NCI-H1930 (cell line): ENCODE measurements at places on chromosomes 6 and 20.

GRCh38 chr6:101268541-101268940 is 125.0 kb upstream of the GRIK2 start:
- no peak for DNase-seq

DNA sequence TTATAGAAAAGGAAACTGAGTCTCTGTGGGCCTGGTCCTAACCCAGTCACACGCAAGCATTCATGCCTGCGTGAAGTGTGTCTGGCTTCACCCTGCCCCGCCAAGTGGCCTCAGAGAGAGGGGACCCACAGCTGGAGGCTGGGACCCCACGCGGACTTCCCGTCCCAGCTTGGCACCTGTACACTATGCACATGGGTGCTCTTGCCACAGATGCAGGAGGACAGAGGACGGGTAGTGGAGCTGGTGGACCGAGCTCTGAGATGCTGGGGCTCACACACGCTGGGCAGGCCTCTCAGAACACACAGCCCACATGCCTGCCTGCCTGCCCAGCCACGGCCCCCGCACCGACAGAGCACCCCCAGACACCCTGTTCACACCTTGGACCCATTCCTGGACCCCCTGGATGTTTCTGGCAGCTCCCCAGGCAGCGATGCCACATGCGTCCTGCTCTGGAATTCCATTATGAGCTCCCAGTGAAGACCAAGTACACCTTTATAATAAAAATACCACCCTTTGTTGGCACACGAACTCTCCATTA is 24.9 kb upstream of the SMOC2 start:
- DNase-seq, result no peak

- no peak for DNase-seq
Measured at GRCh38 chr20:57648878-57649616, 28.8 kb upstream of the ZBP1 start.

- DNase-seq, result no peak
Measured at GRCh38 chr6:139839506-139840156, 465.2 kb upstream of the CITED2 start.

DNA sequence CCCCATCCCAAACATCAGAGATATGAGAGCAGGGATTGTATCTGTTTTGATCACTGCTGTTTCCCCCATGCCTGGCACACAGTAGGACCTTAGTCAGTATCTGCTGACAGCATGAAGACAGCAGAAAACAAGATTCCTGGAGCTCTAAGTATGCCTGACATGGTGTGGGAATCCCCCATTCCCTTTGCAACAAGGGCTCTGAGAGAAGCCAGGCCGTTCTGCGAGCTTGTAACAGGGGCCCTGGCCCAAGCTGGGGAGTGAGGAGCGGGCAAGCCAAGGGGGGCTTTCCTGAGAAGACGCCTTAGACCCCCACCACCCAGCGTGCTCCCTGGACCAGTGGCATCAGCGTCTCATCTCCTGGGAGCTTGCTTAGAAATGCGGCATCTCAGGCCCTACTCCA is 25.2 kb downstream of the PREX1 start:
- DNase-seq, result no peak

GRCh38 chr6:166556336-166556735 is 30.1 kb downstream of the RAMACL start:
- no peak for DNase-seq

DNA sequence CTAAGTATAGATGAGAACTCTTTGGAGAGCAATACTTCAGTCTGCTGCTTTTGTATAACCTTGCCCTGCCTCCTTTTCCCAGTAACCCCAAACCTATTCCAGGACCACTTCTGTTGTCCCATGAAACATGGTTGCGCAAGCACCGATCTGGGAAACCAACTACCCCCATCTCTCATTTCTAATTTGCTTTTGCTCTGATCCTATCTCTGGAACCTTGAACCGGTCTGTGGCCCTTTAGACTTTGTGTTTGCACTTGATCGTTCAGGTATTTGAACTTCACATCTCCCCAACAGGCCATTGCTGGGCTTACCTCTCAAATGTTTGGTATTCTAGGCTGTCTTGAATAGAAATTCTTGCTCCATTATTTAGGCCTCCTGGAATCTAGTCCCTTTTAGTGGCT is 25.0 kb downstream of the L3MBTL3 start:
- no peak for DNase-seq

DNA sequence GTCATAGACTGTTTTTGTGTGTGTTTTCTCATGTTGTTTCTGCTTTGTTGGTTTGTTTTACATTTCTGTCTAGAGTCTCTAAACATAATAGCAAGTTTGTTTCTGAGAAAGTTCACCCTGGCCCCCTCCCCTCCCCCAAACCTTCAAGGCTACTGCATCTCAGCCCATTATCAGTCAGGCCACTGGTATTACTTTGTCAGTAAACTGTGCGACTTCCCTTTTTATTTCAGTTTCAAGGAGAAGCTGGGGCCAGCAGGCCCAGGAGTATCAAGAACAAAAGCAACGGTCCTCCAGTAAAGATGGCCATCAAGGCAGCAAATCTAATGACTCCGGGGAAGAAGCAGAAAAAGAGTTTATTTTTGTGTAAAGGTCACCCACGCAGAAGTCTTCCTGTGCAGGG is 32.8 kb upstream of the SCGN start:
- no peak for DNase-seq

GRCh38 chr20:35301426-35301825 is 9.2 kb upstream of the FAM83C start:
- DNase-seq, result no peak

DNA sequence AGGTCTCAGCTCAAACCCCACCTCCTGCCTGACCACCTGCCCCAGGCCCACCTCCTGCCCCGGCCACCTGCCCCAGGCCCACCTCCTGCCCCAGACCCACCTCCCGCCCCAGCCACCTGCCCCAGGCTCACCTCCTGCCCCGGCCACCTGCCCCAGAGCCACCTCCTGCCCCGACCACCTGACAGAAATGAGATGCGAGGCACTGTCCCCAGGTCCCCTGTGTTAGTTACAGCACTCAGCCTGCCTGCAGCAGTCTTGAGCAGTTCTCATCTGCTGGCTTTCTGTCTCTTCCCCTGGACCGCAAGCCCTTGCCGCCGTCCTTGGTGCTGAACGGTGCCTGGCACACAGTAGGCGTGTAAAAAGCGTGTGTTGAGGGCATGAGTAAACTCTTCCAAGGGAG is 79.5 kb downstream of the CDH4 start:
- no peak for DNase-seq

- no peak for DNase-seq
Measured at GRCh38 chr20:49570161-49570827, 2.4 kb upstream of the PTGIS start.

DNA sequence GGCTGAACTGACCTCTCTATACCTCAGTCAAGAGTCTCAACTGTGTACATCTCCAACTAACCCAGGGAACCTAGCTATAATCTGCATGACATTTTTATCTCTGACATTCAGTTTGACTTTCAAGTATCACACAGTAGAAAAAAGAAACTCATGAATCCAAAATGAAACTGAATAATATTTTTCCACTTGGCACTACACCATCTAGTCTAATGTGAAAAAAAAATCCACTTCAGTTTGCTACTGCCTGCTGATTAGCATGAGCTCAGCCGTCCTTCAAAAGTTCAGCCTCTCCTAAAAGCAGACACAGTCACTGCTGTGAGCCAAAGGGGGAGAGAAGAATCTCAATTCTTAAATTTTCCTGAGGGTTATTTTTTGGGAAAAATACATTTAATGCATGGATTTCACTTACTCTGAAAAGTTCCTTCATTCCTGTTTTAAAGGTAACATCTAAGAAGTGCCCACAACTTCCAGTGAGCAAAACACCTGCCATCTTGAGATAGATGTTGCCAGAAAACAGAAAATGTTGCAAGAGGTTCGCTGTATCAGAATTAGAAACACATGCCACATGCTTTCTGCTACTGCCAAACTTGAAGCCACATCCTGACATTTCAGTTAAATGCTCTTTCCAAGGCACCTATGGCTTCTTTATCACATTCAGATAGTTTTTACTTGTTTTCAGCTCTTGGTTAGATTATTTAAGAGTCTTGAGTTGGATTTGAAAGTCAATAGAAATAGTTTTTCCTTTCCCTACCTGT is 95.4 kb downstream of the MKKS start:
- no peak for DNase-seq

DNA sequence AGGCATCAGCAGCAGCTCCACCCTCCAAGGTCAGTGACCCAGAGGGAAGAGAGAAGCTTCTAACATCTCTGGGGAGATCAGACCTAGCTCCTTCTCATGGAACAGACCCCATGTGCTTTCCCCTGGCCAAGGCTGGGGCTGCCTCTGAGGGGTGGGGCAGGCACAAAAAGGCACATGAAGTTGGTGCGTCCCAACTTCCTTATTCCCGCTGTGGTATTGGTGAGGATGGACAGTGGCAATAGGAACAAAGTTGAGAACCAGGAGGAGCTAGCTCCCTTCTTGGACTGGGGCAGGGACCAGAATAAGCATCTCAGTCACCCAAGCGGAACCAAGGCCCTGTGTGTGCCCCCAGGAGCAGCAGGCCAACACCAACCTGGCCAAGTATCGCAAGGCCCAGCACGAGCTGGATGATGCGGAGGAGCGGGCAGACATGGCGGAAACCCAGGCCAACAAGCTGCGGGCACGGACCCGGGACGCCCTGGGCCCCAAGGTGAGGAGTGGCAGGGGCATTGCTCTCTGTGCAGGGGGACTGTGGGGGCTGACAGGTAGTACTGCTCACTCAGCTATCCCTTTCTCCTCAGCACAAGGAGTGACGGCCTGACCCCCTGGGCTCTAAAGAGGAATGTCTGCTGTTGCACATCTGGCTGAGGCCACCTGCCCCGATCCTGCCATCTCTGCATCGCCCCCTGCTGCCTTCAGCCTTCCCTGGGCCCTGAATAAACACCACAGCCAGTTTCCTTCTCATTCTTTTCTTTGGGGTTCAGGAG is 46.1 kb downstream of the MYH7B start:
- no peak for DNase-seq

DNA sequence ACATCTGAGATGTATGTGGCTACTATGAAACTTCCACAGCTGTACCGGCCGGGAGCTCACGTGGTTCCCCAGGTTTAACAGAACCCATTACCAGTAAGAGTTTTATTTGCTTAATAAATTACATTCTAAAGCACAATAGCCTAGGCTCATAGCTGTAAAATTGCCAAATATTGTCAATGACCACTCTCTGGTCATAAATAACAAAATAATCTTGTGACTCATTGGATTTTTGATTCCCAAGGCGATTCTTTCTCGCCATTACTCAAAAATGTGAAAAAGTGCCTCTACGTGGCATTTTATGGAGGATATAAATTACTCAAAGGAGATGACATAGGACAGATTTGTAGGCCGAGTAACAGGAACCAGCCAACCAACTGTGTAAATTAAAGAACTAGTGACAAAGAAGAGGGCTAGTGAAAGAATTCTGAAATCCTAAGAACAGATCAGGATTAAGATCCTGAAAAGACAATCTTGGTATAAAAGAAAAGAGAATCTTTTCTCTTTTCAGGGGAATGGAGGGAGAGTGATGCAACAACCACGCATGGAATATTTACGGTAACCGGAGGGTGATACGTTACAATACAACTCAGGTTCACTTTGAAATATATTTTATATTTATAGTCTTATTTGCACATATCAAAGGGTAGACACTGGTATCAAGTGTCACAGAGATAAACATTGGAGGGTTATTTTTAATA is 199.7 kb downstream of the FOXC1 start:
- DNase-seq, result no peak

- no peak for DNase-seq
Measured at GRCh38 chr6:170096191-170096802, 194.6 kb downstream of the DLL1 start.

GRCh38 chr6:36594816-36595643 is 868 bp downstream of the SRSF3 start:
- no peak for DNase-seq

- DNase-seq, result no peak
Measured at GRCh38 chr20:32191422-32191821, 16.1 kb downstream of the PLAGL2 start.

DNA sequence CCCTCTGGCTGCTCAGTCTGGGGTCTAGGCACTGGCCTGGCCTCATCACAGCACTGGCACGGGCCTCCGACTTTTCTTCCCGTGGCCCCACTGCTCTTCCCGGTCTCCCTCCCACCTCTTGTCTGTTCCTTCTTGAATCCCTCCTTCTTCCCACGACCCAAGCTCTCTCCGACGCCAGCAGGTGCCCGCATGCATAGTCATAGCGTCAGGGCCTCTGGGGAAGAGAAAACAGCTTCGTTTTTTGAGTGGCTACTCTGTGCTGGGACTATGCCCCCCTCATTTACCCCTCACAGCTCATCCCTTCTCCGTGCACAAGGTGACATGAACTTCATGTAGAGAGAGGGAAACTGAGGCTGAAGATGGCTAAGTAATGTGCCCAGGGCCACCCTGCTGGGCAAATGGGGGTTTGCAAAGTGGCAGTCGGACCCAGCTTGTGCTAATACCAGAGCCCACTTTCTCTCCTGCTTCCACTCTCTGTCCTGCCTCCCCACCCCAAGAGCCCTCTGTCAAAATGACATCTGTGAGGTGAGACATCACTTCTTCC is 59.2 kb downstream of the SYNJ2 start:
- no peak for DNase-seq

GRCh38 chr20:63206878-63207277 is 9.1 kb downstream of the YTHDF1 start:
- no peak for DNase-seq

GRCh38 chr6:24891004-24891403 is 44.8 kb downstream of the RIPOR2 start:
- DNase-seq, result no peak

- DNase-seq, result no peak
Measured at GRCh38 chr20:39875492-39876110, 813.4 kb downstream of the MAFB start.

GRCh38 chr6:163459536-163459935 is 45.0 kb downstream of the QKI start:
- no peak for DNase-seq

DNA sequence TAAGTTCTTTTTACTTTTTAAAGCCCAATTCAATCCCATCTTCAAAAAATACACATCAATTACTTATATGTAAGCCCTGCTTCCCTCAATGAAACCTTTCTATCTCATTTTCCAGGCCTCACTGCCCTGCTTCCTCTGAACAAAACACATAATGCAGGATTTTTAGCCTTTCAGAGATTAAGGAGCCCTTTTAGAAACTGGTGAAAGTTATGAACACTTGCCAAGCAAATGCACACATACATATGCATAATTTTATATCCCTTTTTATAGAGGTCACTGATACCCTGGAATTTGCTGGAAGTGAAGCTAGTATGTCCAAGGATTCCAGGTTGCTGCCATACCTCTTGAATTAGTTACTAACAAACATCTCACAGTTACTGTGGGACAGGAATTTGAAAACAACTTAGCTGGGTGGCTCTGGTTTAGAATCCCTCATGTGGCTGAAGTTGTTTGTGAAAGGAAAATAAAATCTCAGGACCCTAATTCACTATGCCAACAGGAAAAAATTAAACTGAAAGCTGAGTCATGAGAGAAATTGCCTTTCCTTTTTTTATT is 75.8 kb downstream of the UBE3D start:
- DNase-seq, result no peak

DNA sequence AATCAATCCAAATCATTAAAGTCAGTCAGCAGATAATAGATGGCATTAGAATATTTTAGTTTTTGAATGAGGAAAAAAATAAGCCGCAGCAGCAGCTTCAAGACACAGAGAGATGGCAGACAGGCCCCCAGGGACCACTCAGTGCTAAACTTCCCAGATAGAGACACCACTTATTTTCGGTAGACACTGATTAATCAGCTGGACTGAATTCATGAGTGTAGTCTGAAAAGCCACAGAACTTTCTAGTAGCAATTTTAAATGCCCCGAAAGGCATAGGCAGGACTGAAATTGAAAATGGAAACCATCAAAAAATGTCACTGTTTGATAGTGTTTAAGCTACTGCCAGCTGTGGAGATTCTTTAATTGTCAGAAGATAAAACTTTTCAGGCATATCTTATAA is 3.1 kb upstream of the CLDN20 start:
- DNase-seq, result no peak
